ENCODE measurements at places on chromosomes 7 and 10.
A peak's percentile ranks its signal among the peaks of the same experiment; 100 is the strongest.

DNA sequence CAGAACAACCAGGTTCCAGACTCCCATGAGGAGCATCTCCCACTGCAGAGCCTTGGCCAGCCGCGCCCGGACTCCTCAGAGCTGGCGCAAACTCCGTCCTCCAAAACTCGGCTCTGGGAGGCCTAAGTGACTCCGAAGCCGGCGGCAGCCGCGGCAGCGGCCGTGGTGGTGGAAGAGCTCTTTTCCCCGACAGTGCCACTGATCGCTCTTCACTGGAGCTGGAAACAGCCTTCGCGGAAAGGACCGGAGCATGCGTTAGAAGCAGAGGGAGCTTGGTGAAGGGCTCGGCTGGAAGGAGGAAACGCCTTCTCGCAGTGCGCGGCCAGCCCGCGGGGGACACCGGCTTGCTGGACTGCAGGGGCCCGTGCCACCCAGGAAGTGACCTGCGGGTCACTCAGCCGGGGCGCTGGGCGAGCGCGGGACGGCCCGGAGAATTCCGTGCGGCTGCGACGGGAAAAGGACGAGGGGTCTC lies 5.0 kb upstream of the HOXA13 start:
- DNase-seq: no peak

- no peak for DNase-seq
Observed at GRCh38 chr7:159000859-159001435, 143.7 kb downstream of the VIPR2 start.

- no peak for DNase-seq
Observed at GRCh38 chr10:98528166-98528804, 81.5 kb upstream of the HPS1 start.

DNA sequence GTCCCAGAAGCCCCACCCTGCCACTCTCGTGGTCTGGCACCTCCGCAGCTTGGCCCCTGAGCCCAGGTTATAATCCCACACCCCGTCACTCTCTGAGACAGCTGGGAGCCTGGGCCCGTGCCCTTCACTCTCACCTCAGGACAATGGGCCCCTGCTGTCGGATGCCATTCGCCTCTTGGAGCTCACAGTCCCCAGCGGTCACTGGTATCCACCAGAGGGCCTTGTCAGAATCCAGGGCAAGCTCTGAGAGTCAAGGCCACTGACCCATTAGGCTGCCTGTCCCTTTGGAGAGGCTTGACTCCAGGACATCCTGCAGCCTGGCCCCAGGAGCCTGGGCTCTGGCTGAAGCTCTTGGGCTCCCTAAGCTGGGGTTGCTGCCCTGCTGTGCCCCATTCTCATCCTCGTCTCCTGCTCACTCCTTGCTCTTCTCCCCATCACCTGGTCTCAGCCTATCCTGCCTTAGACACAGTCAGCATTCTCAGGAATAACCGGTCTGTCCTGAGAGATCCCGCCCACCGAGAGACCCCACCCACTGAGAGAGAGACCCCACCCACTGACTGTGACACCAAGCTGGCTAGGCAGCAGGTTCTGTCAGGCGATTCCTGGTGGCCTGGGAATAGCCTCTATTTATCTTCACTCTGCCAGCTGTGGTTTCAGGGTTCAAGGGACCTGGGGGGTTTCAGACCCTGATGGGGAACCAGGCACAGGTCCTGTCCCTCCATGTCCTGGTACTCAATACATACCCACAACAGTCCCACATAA lies 27.7 kb downstream of the CPXM2 start:
- no peak for DNase-seq

GRCh38 chr10:58104351-58104751 lies 163.3 kb downstream of the IPMK start:
- no peak for DNase-seq

GRCh38 chr10:28302638-28303488 lies at the start of gene MPP7:
MPP7 (minus strand) TSS chr10:28303064; CDS start chr10:28238604, 64,460 bp downstream.
- peak; percentile 54 for DNase-seq

GRCh38 chr10:71857934-71858890 lies 7.2 kb upstream of the PSAP start:
- no peak for DNase-seq

- no peak for DNase-seq
Observed at GRCh38 chr7:13179011-13179582, 491.7 kb downstream of the ARL4A start.

DNA sequence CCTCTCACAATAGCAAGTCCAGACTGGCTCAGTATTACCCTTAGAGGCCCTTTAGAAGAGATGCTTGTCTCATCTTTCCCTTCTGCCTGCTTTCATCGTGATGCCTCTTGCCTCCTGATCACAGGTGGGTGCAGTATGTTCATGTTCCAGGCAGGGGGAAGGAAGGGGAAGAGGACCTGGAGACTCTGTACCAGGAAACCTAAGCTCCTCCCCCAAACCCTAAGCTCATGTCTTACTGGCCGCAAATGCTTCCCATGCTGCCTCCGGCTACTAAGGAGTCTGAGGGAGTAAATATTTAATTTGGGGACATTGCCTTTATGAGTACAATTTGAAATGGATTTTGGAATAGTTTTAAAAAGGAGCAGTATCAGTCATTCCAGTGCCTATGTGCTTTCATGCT lies 192.6 kb downstream of the CDCA7L start:
- no peak for DNase-seq

GRCh38 chr7:55593172-55593514 lies 20.8 kb upstream of the VOPP1 start:
- no peak for DNase-seq

DNA sequence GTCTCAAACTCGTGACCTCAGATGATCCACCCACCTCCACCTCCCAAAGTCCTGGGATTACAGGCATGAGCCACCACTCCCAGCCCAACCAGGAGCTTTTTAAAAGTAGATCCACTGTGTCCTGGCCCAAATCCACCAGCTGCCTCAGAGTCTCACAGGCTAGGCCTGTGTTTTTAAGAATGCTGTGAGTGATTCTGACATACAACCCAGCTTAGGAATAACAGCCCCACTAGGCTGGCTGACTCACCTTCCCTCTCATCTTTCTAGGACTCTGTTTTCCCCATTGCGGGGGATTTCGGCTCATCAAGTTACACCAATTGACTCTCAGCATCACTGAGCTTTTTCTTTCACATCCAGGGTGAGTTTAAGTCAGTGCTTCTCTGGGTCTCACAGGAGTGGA lies 207.6 kb downstream of the SKIDA1 start:
- DNase-seq: no peak

DNA sequence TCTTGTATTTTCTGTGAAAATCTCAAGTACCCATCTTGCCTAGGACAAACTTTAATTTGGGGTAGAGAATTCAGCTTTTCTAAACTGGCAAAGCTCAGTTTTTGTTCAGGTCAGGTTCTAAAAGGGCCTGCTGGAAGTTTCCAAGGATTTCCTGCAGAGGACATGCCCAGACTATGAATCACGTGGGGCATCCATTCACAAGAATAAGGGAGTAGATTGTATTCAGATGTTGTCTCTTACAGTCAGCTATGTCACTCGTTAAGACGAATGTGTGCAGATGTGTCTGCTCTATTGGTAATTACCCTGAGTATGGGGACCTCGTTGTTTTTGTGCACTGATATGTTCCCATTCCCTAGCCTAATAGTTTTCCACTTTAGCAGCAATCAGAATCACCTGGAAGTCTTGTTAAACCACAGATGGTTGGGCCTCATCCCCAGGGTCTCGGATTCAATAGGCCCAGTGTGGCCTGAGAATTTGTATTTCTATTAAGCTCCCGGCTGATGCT lies 81.0 kb upstream of the ITPRID1 start:
- no peak for DNase-seq

- DNase-seq: no peak
Observed at GRCh38 chr10:130425169-130425568, 289.0 kb downstream of the GLRX3 start.

GRCh38 chr10:127159648-127160245 lies 36.6 kb downstream of the INSYN2A start:
- no peak for DNase-seq

DNA sequence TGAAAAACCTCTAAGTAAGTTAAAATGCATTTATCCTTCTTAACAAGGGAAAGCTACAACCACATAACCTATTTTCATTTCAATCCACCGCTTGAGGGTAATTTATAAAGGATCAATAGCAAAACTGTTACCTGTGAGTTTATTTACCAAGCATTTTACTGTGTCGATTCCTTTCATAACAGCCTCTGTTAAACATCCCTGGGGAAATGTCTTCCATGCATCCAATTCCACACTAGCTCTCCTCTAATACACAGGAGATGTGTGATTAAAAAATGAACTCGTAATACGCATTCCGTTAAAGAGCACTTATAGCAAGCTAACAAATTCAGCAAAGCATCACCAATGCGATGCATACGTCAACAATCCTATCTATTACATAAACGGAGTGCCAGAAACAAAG lies 185.7 kb downstream of the SFMBT2 start:
- DNase-seq: no peak

- no peak for DNase-seq
Observed at GRCh38 chr10:94235461-94235860, 127.3 kb downstream of the NOC3L start.

- DNase-seq: no peak
Observed at GRCh38 chr7:99029466-99030435, 114.2 kb downstream of the SMURF1 start.

GRCh38 chr7:133022661-133023060 lies 59.2 kb downstream of the CHCHD3 start:
- DNase-seq: no peak

DNA sequence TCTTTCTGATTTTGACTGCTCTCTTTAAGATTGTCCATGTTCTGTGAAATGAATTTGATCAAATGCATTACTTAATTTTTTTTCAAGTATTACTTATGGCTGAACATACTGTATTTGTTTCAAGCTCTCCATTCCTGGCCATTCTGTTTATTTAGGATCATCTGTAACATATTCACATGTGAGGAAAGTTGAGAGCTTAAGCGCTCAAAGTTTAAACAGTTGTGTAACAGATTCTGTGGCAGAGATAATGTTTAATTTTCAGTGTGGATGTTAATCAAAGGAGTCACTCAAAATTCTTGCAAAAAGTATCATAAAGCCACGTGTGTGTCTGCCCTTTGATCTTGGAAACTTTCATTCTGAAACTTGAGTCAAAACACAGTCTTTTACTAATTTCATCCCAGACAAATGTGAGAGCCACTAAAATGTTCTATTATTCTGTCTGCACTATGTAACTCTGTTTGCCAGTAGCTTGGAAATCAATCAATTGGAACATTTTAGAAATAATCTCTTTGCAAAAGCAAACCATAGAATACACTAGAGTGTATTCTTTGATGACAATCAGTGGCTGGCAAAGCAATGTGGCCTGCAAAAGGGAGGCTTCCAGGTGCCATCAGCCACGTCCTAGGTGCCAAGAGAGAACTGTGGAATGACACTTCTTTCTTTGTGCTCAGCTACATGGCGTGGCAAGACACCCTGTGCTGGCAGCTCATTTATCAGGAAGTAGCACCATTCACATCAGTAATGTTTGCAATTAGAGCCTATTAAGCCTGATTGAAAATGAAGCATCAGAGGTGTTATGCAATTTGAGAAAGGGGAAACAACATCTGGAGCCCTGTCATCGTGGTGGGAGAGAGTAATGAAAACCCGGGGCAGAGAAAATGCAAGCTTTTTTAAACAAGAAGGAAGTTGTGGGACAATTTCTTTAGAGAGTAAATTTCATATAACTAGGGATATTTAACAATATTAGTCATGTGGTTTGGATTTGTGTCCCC lies 40.9 kb downstream of the ARL5B start:
- DNase-seq: peak; percentile 3

- DNase-seq: no peak
Observed at GRCh38 chr7:115097175-115097671, 175.3 kb downstream of the MDFIC start.

DNA sequence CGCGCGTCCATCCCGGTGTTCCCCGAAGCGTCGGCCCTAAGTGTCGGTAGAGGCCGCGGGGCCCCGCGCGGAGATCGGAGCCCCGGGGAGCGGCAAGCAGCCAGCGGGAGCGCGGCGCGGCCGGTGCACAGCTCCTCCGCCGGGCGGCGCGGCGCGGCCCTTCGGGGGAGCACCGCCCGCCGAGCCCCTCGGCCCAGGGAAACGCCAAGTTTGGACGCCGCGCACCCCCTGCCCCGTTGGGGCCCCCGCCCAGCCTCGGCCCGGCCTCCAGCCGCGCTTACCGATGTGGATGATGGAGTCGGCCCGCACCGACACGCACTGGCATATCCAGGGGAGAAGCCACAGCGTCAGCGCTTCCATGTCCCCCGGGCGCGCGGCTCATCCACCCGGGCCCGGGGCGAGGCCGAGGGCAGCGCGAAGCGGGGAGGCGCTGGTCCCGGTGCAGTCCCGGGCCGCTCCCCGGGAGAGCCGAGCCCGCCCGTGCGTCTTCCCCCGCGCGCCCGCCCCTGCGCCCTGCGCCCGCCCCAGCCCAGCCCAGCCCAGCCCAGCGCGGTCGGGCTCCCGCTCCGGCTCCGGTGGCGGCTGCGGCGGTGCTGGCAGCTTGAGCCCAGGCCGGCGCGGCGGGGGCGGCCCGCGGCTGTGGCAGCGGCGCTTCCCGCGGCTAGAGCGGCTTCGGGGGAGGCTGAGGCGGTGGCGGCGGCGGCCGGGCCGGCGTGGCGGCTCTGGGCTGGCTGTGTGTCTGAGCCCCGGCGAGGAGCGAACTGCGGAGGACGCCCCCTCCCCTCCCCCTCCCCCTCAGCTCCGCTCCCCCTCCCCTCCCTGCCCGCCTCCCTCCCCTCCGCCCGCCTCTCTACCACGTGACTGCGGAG lies at the start of gene GRID1:
Gene GRID1, minus strand, starts transcription at position 763 of the 869 bp plus-strand sequence.
- DNase-seq: no peak

DNA sequence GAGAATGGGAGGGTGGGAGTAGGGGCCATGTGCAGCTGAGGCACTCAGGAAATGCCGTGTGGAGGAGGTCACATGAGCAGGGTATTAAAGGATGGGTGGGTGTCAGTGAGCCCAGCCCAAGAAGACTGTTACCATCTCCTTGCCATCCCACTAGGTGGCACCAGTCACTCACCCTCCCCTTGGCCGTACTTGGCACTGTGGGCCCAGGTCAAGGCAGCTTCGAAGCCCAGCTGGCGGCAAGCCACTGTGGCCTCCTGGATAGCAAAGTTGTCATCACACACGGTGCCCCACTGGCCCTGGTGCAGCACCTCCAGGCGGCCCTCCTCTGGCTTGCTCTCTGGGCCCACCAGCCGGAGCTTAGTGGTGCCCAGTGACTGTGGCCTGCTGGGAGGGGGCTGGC lies 5.4 kb downstream of the LOXL4 start:
- peak; percentile 62 for DNase-seq

DNA sequence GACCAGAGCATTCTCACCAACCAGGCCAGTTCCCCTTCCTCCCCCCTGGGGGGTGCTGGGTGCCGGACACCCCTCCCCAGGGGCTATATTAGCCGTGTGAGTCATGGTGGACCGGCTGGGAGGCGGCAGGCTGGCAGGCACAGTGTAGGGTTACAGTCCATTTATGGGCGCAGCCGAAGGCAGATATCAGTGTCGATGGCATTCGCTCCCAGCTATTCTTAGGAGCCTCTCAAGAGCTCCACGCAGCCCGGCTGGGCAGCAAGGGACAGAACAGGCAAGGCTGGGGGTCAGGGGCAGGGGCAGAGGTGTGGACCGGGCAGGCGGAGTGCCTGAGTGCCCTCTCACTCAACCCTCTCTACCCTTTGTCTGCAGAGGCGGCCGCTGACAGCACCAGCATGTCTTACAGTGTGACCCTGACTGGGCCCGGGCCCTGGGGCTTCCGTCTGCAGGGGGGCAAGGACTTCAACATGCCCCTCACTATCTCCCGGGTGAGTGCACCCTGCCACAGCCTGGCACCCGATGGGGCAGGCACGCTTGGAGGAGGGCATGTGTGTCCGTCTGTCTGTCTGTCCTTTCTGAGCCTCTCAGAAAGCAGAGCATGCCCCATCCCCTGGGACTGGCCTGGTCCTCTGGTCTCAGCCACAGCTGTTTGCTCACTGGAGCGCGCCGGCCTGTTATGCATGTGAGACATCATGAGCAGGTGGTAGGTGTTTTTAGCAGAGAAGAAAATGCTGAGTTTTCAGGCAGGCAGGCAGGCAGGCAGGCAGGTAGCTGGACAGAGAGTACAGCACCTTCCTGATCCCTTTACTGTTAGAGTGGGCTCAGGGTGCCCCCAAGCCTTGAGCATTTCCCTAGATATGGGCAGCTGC lies at the start of gene LDB3:
Gene LDB3, plus strand, starts transcription at position 215 of the 869 bp plus-strand sequence. Its CDS starts 181 bp downstream, at position 396.
- DNase-seq: no peak

Measured in AML-193 (cell line).